ENCODE measurements at places on chromosomes 12 and 14.

- DNase-seq: no peak
Measured at GRCh38 chr14:86022031-86022629, 492.2 kb downstream of the FLRT2 start.

DNA sequence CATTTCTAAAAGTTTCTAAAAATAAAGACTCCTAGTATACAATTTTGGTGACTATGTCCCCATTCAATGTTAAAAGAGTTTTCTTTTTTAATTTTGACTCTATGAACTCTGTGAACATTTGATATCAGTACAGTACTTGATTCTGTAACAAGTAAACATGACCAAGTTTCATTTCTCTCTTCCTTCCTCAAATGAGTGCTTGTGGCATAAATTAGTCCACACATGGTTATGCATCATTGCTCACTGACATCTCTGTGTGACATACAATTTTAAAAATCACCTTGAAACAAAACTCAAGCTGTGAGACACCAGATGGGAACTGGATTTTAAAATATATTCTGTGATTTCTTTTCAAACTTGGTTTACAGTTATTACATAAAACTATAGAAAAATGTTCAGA, 253.9 kb upstream of the MDGA2 start:
- no peak for DNase-seq

DNA sequence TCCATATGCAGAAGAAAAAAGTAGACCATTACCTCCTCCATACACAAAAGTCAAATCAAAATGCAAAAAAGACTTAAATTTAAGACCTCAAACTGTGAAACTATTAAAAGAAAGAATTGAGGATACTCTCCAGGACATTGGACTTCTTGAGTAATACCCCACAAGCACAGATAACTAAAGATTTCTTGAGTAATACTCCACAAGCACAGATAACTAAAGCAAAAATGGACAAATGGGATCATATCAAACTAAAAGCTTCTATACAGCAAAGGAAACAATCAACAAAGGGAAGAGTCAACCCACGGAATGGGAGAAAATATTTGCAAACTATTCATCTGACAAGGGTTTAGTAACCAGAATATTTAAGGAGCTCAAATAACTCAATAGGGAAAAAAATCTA, 427.9 kb downstream of the CCDC91 start:
- DNase-seq: no peak

DNA sequence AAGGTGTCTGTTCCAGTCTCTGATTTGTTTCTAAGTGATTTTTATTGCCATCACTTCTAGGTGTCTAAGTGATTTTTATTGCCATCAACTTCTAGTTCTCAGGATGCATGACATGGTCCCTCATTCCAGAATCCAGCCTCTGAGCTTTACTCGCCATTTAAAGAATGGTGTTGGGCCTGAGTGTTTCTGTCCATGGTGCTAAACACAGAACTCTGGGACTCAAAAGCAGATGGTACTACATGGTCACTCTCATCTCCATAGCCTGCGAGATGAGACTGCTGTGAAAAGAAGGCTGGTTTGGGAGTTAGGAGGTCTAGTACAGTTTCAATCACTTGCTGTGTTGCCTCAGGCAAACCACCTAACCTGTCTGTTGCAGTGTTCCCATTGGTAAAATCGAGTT, 276.6 kb downstream of the NRXN3 start:
- no peak for DNase-seq

GRCh38 chr12:123026094-123026853, 45.8 kb downstream of the ARL6IP4 start:
- no peak for DNase-seq

- no peak for DNase-seq
Measured at GRCh38 chr14:51023964-51024363, 70.9 kb downstream of the TRIM9 start.

DNA sequence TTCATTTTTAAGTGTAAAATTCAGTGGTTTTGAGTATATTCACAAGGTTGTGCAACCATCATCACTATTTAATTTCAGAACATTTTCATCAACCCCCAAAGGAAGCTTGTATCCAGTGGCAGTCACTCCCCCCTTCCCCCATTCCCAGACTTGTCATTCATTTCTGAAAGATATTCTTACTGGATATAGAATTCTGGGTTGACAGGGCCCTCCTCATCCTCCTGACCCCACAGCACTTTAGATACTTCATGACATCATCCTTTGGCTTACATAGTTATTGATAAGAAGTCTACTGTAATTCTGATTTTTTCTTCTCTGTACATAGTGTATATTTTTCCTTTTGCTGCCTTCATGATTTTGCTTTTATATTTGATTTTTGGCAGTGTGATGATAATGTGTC, 8.8 kb upstream of the ADGRD1 start:
- no peak for DNase-seq

DNA sequence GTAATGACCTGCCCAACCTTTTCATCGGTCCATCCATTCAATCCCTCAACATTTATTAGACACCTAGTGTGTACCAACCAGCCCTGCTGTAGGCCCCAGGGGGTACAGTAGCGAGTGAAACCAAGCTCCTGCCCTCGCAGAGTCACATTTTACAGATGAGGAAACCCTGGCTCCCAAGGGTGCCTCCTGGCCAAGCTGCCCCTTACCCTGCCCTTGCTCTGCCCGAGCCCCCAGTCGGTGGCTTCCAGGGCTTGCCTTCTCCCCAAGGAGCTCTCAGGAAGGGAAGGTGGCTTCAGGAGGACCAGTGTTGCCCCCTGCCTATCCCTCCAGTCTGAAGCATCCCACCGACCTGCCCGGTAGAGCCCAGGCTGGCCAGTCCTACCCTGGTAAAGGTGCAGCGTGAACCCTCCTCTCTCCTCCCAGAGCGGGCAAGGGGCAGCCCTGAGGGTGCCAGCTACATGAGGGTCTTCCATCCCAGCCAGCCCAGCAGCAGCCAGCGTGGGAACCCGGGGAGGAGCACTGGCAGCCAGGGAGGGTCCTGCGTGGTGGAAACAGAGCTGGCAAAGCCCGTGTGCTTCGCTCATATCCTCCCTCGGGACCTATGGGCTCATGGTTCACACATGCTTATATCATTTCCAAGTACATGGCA, 670 bp upstream of the BEGAIN start:
- no peak for DNase-seq

DNA sequence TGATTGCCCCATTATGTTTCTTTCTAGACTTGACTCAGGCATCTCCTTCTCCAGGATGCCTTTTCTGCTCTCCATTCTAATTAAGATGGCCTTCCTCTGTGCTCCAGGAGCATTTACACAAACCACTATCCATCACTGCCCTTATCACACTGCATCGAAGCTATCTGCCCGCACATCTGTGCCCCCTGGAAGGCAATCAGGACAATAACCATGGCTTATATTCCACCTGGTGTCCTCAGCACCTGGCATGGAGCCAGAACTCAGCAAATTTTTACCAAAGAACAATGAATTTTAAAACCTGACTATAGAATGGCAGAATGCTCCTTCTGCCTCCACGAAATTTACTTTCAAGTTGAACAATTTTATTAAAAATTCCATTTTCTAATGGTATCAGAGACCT, 465.8 kb downstream of the APAF1 start:
- DNase-seq: no peak

DNA sequence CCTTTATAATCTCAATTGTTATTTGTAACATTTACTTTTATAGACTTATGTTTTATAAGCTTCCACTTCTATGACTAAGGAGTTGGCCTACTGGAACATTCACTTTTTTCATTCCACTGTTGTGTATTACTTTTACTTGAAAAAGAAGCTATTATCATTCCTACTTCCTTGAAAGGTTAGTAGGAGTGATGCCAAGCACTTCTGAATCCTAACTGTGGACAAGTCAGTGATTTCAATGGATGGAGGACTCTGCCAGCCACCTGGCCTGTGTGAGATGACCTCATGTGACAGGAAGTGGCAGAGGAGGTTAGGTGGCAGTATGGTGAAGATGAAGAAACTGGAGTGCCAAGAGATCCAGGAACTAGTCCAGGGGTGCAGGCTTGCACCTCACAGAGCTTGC, 46.0 kb downstream of the TECPR2 start:
- DNase-seq: no peak

GRCh38 chr14:99820702-99821331, 27.6 kb downstream of the EML1 start:
- DNase-seq: no peak

- DNase-seq: no peak
Measured at GRCh38 chr12:66235626-66236281, 46.7 kb downstream of the IRAK3 start.

DNA sequence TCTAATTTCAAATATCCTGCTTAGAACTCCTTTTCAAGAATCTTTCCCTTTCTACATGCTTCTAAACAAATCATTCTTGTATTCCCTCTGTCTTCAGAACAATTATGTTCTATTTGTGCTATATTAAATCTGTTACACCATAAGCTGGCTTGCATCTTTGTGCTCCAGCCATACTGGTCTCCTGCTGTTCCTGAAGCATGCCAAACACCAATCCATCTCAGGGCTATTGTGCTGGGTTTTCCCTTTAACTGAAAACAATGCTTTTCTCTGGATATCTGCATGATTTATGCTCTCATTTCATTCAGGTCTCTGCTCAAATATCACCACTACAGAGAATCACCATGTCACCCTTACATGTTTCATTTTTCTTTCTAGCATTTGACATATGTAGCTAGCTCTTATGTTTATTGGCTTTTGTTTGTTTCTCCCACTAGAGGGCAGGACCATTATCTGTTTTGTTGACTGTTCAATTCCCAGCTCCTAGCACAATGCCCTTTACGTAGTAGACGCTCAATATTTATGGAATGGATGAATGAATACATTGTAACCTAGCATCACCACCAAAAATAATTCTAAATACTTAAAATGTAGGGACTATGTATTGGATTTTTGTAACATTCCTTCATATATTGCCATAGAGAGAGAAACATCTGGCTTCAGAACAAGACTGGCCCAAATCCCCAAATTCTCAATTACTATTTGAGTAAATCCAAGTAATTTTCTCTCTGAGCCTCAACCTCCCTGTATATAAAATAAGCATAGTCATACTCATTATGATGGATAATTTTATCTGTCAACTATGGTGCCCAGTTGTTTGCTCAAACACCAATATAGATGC, 302.0 kb upstream of the SYT1 start:
- DNase-seq: no peak

DNA sequence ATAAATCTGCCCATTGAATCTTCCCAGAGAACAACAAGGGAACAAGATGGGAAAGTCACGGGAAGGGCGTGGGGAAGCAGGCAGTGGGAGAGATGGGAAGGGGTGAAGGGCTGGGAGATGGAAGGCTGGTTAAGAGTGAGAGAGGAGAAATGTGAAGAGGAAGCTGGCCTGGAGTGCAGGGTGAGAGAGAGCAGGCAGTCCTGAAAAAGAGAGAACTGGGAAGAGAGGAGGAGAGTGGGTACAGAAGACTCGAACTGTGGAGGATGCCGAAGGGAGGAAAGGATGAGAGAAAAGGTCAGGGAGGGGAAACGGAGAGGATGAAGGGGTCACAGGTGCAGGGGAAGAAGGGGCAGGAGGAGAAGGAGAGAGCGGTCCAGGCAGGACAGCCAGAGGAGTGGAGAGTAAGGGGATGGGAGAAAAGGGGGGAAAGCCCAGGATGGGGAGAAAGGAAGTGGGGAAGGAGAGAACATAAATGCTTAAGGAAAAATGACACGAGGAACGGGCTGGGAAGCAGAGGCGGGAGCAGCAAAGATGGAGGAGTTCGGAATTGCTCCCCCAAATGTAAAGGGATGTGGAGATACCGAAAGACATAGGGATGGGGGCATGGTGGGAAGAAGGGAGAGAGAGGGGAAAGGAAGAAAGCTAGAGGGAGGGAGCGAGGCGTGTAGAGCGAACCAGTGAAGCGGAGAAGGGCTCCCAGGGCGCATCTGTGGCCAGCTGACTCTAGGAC, 1.2 kb downstream of the PIANP start:
- DNase-seq: no peak

DNA sequence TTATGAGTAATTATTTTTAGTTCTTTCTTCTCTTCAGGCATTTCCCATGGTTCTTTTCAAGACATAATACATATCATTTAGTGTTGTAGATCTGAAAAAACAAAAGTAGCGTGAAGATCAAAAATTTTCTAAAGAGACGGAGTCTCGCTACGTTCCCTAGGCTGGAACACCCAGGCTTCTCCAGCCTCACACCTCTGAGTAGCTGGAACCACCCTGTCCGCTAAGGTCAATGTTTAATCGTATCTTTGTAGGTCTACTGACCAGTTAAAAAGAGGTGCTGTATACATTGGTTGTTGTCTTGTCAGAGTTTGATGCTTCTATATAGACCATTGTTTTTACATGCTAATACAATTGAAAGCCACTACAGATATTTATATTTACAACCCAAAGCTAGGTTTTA, 1.3 kb upstream of the HIF1A start:
- DNase-seq: no peak
